Naive thymus-derived CD4-positive, alpha-beta T cell (primary cell): ENCODE measurements at places on chromosomes 12 and 14. TPM values are rescaled to one million over a fixed set of nuclear protein-coding genes. Genes with fewer than 3 reads are reported as not detected.

DNA sequence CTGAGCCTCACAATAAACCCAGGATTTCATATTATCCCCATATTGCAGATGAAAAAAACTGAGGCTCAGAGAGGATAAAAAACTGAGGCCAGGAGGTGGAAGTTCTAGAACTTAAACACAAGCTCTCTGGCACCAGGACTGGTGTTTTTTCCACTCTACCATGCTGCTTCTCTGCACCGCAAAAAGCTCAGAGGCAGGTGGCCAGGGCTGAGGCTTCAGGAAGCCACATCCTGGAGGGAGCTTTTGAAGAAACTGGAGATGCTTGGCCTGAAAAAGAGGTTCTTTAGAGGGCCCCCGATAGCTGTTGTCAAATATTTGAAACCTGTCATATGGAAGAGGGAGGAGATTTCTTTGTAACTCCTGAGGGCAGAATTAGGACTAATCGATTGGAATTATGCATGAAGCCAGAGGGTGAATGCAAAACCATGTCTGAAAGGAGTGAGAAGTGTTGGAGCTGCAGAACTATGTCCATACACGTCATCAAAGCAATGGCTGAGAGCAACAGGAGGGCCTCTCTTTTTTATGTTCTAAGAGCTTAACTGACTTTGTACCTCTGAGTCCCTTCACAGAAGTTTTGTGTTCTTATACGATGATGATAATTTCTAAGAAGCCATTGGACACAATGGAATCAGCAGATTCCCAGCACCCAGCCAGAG, 448.6 kb downstream of the FUT8 start:
- DNase-seq: no peak
- H3K27me3 ChIP-seq: no peaks in the 10 kb centered on the region
- no peak overlapping the region for H3K27ac ChIP-seq
- H3K4me1 ChIP-seq: peaks cover 53% of the 10 kb centered on the region
- H3K4me3 ChIP-seq: no peak overlapping the region

The RNF31 gene
- 95.4 TPM for total RNA-seq

The TMTC3 gene
- 10.4 TPM for total RNA-seq

- no peak for DNase-seq
- H3K27ac ChIP-seq: no peak overlapping the region
- no peaks in the 10 kb centered on the region for H3K4me1 ChIP-seq
- no peaks in the 10 kb centered on the region for H3K27me3 ChIP-seq
- no peak overlapping the region for H3K4me3 ChIP-seq
These were observed 78.4 kb downstream of the PTPRR start for GRCh38 chr12:70842136-70842535.

GRCh38 chr14:61152851-61153364, 128.2 kb downstream of the TMEM30B start:
- H3K4me1 ChIP-seq: no peaks in the 10 kb centered on the region
- no peaks in the 10 kb centered on the region for H3K27me3 ChIP-seq
- no peak for DNase-seq
- no peaks in the 10 kb centered on the region for H3K36me3 ChIP-seq
- no peak overlapping the region for H3K27ac ChIP-seq
